ENCODE measurements at places on chromosomes 6 and 20.
A peak's percentile ranks its signal among the peaks of the same experiment; 100 is the strongest.

DNA sequence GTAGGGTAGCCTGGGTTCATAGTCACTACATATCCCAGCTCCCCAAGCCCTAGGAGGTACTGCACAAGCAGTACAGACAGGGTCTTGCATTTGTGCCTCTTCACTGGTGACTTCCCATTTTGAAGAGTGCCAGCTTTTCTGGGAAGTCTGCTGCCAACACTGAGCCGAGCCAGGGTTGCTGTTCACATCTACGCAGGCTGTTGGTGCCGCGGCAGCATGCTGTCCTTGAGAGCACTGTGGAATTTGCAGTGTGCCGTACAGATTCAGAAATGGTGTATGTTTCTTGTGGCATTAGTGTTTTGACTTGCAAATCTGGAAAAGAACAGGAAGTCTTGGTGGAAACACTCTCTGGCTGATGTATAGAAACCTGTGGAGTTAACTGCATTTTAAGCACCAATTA lies 67.5 kb downstream of the JARID2 start:
- no peak for DNase-seq

- no peak for DNase-seq
Measured at GRCh38 chr6:169177516-169178166, 76.0 kb downstream of the THBS2 start.

DNA sequence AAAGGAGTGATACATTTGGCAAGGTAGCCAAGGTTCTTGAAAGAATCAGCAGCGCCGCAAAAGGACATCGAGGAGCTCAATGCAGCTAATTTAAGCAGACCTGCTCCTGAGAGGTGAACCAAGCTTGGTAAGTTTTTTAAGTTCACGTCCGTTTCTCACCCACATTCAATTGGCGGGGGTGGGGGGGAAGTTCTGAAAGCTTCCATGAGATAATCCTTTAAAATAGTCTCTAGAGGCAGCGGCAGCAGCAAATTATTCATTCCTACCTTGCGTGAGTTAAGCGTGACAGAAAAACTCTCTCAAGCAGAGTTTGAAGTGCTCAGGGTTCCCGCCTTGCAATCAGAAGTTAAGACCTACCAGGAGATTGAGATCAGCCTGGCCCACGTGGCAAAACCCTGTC lies 97.3 kb upstream of the NHSL1 start:
- no peak for DNase-seq

- peak; percentile 87 for DNase-seq
Measured at GRCh38 chr6:30744054-30744805, at the start of gene IER3. Gene IER3 (minus strand): TSS chr6:30744547. CDS start chr6:30744518, 29 bp downstream.

GRCh38 chr20:17559338-17559737 lies 10.5 kb upstream of the DSTN start:
- DNase-seq = no peak

GRCh38 chr6:65088575-65088974 lies 618.5 kb downstream of the EYS start:
- DNase-seq = no peak

GRCh38 chr6:161048641-161049040 lies 57.1 kb downstream of the MAP3K4 start:
- no peak for DNase-seq

- DNase-seq = no peak
Measured at GRCh38 chr6:14505401-14505800, 387.8 kb downstream of the CD83 start.

- DNase-seq = no peak
Measured at GRCh38 chr20:49969234-49969633, 13.5 kb upstream of the SNAI1 start.

DNA sequence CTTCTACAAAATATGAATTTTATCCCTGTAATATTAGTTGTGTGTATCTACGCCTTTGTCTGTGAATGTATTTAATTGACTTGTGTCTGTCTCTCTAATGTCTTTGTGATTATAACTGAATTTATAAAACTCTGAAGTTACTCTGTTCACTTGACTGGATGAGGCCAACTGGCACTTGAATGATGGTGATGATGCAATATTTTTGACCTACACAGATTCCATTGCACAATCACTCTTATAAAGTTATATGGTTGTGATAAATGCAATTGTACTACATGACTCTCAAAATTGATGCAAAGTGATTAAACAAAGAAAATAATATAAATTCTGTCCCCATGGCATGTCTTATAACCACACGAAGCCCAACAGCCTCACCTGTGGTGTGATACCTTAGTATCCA lies 287.3 kb upstream of the PLN start:
- no peak for DNase-seq
